A549 treated with RU486 at 1 μM for 4 hours (cell line): ENCODE measurements at places on chromosomes 7 and 10. TPM values are rescaled to one million over a fixed set of nuclear protein-coding genes. Genes with fewer than 3 reads are reported as not detected.

Gene ZNF438
- 1.5 to 2.1 TPM (median 1.7 TPM) in 5 replicates for total RNA-seq

Gene CALHM2
- total RNA-seq = 4.3 to 6.6 TPM (median 5.1 TPM) in 5 replicates

Gene NXPH1
- total RNA-seq = not detected in 5 replicates

Gene OR2A5
- not detected in 5 replicates for total RNA-seq

Gene SSMEM1
- total RNA-seq = not detected in 5 replicates

Gene MACROH2A2
- total RNA-seq = 24.8 to 31.5 TPM (median 28.6 TPM) in 5 replicates

Gene IFIT3
- 4.9 to 8.8 TPM (median 6.9 TPM) in 5 replicates for total RNA-seq

Gene TIMM23
- total RNA-seq = 146 to 169 TPM (median 161 TPM) in 5 replicates

Gene CAV1
- 437 to 497 TPM (median 472 TPM) in 5 replicates for total RNA-seq

Gene OPN4
- not detected in 5 replicates for total RNA-seq

Gene LRRC4
- not detected in 5 replicates for total RNA-seq

Gene AUTS2
- 3.2 to 5.1 TPM (median 4.7 TPM) in 5 replicates for total RNA-seq

Gene ADCY1
- total RNA-seq = 1.3 to 2.7 TPM (median 2.2 TPM) in 5 replicates

Gene NUTM2D
- 1.0 to 1.8 TPM (median 1.4 TPM) in 5 replicates for total RNA-seq

Gene ITGA8
- total RNA-seq = not detected in 5 replicates

Gene PLXNA4
- total RNA-seq = 1.2 to 1.7 TPM (median 1.6 TPM) in 5 replicates

Gene ADARB2
- total RNA-seq = not detected in 5 replicates

Gene EPO
- 0.07 to 0.23 TPM in 2 of 5 replicates, not detected in the others for total RNA-seq

Gene C10orf105
- total RNA-seq = not detected in 5 replicates

Gene ARHGAP19
- total RNA-seq = 3.4 to 6.5 TPM (median 5.1 TPM) in 5 replicates

Gene SOSTDC1
- not detected in 5 replicates for total RNA-seq

Gene LIPJ
- total RNA-seq = not detected in 5 replicates

Gene KIF20B
- total RNA-seq = 6.2 to 17.5 TPM (median 16.1 TPM) in 5 replicates
